Frontal cortex (tissue), 4 donors: ENCODE measurements at places on chromosomes 12 and 14.

DNA sequence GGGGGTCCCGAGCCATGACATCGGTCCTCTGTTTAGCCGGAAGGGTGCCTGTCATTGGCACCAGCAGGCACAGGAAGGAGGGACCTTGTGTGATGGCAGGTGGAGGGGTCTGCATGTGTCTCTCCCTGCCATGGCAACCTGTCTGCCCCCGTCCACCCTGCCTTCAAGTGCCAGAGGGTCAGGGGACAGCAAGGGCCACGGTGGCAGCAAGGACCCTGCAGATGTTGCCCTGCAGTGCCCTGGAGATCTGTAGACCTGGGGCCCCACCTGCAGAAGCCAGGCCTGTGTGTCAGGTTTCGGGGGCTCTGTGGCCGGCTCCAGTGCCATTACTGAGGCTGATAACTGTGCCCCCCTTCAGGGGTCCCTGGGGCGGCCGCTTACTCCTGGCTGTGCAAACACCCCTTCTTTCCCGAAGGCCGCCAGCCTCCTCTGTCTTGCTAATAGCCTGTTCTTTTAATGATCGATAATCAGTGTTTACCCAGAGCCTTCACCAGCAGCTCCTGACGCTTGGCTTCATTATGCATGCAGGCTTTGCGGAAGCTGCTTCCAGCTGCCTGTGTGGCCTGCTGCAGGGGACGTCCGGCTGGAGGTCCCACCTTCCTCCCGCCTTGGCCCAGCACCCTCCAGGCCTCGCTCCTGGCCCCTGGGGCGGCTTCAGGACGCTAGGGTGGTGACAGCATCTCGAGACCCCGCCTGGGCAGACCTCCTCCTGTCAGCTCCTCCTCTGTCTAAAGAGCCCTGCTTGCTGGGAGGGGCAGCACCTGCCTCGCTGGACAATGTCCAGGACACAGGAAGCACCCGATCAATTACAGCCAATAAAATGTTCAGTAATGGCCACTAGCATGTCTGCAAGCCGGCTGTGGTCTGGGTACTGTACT is 153.0 kb downstream of the KIF26A start:
- DNase-seq = no peak

GRCh38 chr14:61322011-61322798 is 826 bp downstream of the PRKCH start:
- DNase-seq = no peak

GRCh38 chr12:54865683-54866324 is 11.5 kb downstream of the MUCL1 start:
- no peak for DNase-seq

DNA sequence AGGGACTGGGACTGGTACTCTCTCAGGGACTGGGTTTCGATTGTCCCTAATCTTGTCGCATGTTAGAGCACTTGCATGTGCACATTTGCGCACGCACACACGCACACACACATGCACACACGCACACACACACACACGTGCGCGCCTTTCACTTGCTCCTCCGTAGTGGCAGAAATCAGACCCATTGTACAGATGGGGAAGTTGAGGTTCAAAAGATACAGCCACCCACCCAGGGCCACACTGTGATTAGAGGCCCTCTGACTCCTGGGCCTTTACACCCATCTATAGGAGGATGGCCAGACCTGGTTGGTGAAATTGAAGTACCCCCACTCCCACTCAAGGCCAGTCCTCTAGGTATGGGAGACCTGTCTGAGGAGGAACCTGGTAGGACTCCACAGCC is 167.8 kb upstream of the LHX5 start:
- DNase-seq = no peak

DNA sequence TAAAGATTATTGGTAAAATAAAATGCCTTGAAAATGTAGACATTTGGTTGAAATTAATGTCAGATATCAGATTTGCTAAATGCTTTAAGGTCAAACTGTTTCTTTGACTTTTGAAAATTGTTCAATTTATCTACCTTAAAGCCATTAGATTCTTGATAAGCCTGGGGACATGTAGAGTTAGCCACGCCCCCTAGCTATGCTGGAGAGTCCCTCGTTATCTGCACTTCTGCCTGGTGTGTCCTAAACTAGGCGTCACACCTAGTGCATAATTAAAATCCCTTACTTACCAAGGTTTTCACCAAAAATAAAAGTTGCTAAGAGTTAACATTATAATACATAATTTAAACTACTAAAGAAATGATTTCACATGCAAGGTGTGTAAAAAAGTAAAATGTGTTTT is 79.5 kb downstream of the EGLN3 start:
- DNase-seq = no peak
